ENCODE measurements at places on chromosomes 4 and X.

DNA sequence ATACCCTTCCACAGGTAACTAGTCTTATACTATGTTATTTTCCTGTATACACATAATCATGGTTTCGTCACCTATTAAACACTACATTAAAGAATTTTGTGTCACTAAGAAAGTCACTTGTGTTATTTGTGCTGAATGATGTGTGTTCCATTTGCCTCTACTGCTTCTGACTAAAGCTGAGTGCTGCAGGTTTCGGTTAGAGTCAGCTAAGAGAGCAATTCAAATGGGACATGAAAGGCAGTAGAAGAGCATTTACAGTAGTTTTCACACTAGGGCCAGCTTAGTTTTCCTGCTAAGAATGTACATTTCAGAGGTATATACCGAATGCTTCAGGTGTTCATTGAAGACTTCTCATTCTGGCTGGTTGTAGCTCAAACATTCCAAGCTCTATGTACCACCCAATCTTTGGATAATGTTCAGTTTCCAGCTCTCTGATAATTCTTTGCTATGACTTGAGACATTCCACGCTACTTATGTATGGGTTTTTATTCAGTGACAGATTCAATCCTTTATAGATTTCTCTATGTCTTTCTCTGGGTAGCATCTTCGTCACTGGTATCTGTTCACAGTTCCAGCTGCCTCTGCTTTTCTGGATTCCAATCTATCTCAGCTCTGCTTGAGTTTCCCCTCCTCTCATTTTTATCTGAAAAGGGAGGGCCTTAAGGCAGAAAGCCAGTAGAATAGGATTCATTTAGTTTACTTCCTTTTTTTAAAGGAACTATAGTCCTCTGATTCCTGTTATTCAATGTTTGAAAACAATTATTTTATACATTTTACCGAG lies 164.4 kb downstream of the CXXC4 start:
- no peak for DNase-seq

- DNase-seq: no peak
Observed at GRCh38 chrX:87941841-87942240, 424.2 kb downstream of the KLHL4 start.

GRCh38 chr4:105807496-105807895 lies 87.8 kb upstream of the NPNT start:
- DNase-seq: no peak

- peak; percentile 17 for DNase-seq
Observed at GRCh38 chr4:180059216-180059881, 2183.9 kb upstream of the TENM3 start.

DNA sequence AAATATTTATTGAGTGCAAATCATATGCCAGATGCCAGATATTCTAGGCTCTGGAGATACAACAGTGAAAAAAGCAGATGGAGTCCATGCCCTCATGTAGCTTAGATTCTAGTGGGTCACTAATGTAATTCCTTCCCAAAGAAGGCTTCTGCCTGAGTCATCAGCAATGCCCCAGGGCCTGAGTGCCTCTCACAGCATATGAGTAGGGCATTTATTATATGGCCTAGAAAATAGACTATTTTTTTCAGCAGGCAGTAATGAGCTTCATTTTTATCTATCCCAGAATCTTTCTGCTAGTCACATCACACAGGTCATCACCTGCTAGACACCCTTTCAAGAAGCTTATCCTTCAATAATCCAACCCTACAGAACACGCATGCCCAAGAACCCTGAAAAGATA lies 22.3 kb downstream of the TMEM31 start:
- no peak for DNase-seq

DNA sequence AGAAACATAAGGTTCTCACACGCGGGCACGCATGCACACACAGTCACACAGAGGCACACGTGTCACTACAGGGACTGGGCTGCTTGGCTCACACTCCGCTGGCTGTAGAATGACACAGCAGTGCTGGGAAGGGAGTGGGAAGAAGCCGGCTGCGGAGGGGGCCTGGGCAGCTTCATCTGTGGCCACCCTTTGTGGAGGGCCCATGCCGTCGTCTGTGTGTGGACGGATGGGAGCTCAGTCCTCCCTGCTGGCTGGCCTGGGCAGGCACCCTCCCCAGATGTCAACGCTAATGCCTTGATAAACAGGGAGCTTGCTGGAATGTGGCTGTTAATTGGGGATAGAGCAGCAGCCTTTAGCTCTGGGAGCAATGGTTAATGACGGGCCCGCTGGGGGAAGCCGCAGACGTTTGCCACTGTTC lies 621.1 kb downstream of the BCOR start:
- no peak for DNase-seq

DNA sequence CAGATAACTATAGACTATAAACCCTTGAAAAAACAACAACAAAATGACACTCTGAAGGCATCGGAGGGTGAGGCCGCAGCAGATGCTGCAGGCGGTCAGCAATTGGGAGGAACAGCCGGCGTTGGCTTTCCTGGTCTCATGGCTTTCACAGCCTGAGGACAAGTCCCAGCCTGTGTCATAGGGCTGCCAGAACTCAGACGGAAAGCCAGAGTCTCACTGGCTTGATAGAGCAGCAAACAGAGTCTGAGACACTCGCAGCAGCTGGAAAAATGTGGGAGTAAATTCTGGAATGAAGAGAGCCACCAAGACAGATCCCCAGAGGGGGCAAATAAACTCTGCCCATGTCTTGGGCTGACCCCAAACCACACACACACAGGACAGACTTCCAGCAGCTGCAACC lies 86.3 kb downstream of the PPP2R2C start:
- no peak for DNase-seq

DNA sequence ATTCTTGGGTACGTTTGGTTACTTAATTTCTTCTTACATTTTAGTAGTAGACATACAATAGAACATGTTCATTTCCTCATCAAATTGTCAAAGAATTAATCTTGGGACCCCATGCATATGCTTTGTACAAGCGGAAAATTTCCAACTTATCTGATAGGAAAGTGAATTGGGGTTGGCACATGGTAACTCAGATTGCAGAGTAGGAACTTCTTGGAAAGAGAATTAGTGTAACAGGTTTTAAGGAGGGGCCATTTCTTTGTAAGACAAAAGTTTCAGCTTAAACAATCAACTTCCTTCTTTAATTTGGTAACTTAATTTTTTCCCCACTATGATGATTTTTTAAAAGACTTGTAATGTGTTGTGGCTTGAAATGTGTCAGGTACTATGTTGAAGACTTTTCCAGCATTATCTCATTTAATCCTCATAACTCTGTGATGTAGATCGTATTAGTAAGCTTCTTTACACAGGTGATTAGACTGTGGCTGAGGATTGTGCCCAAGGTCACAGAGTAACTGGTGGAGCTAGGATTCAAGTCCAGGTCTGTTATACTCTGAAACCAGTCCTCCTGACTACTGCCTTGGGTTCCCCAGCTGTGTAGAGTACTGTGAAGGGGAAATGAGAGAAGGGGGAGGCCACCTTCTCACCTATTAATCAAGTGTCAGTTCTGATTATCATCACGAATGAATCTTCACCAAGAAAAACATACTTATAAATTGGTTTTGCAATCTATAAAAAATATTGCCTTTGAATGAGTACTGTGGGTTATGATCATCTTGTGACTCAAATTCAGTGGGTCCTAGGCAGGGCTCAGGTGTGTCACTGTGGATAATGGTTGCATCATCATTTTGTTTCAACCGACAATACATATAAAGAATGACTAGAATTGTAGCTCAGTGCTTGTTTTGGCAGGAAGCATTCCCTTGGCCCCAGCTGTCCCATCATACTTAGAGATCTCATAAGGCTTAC lies 4.3 kb downstream of the GK start:
- DNase-seq: no peak

- DNase-seq: no peak
Observed at GRCh38 chrX:10759141-10759799, 138.9 kb upstream of the MID1 start.

GRCh38 chr4:146486565-146486964 lies 35.2 kb downstream of the SLC10A7 start:
- DNase-seq: no peak

GRCh38 chr4:94262163-94263016 lies 54.7 kb downstream of the SMARCAD1 start:
- no peak for DNase-seq

DNA sequence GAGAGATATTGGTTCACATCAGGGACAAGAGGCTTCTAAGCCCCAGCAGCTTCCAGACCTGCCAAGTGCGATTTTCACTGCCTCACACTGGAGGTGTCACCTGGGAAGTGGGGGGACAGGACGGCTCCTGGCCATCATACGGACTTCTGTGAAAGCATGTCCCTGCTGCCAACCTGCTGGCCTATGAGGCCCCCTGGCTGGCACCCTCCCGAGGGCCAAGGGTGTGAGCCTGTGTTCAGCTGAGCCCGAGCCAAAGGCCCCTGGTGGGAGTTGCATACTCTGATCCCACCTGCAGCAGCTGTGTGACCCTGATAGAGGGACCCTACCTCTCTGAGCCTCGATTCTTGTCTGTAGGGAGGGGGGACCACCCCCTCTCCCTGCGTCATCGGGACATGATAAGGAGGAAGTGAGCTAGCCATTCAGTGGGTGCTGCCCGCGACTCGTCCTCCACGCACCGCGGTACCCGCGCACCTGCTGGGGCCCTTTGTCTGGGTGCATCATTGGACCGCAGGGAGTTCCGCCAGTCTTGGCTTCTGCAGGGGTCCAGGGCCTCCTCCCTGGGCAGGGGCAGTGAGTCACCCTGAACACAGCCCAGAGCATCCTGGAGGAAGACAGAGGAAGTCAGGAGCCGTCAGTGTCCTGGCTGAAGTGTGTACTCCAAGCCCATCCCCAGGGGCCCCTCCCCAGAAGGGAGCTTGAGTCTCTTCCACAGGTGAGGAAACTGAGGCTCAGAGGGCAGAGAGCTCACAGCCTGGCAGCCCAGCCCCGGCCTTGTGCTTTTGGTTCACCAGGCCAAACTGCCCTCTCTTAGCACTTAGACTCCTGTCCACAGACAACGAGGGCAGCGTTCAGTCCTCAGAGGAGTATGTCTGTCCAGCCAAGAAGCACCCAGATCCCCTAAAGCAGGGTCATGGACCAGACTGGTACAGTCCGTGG lies 24.1 kb downstream of the C4orf50 start:
- DNase-seq: no peak

GRCh38 chr4:124262211-124263179 lies 450.0 kb downstream of the ANKRD50 start:
- peak; percentile 61 for DNase-seq

GRCh38 chr4:8719421-8719820 lies 126.9 kb downstream of the CPZ start:
- no peak for DNase-seq

GRCh38 chr4:93267747-93268146 lies 560.8 kb upstream of the ATOH1 start:
- no peak for DNase-seq

GRCh38 chr4:88734403-88734949 lies 36.8 kb upstream of the NAP1L5 start:
- no peak for DNase-seq

DNA sequence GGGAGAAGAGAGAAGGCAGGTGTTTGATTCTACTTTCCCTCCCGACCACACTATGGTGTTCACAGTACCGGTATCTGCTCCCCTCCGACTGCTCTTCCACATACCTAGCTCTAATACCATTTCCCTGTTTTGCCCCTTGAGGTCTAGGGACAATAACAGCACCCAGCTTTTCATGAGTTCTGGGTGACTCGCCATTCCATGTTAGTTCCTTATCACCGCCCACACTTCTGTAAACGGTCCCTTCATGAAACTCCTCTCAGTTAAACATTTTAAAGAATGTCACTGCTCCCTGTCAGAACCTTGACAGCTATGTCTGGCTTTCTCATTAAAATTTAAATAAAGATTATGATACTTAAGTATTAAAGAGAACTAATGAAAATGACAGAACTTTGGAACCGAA lies 136.7 kb downstream of the ADAMTS3 start:
- no peak for DNase-seq

DNA sequence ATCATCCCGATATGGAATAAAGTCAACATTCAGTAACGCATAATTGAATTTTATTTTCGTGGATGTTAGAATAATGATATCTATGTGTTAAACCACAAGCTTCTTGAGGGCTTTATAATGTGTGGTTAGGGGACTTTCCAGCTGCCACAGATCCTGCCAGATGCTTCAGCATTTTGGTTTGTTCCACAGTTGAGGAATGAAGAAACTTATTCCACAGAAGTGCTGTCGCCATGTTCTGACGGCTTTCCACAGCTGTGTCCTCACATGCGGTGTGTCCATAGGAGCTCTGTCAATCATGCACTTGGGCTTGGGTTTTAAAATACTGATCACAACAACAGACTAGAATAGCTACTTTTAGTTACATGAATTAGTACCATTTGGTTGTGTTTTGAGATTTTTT lies 411.9 kb downstream of the TRIML1 start:
- no peak for DNase-seq

DNA sequence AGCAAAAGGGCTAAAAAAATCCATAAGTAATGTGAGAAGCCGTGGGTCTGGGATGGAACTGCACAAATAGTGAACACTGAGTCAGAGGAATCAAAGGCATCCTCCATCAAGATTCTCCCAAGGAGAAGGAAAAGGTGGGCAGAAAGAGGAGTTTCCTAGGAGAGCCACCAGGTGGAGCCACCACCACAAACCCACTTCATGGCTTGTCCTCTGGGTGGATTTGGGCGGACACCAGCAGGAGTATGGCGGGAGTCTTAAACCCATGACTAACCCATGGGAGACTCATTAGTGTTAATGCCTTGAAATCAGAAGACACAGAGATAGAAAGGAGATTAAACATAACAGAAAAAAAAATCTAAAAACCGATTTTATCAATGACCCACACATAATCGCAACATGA lies 147.7 kb downstream of the SH3KBP1 start:
- DNase-seq: no peak

DNA sequence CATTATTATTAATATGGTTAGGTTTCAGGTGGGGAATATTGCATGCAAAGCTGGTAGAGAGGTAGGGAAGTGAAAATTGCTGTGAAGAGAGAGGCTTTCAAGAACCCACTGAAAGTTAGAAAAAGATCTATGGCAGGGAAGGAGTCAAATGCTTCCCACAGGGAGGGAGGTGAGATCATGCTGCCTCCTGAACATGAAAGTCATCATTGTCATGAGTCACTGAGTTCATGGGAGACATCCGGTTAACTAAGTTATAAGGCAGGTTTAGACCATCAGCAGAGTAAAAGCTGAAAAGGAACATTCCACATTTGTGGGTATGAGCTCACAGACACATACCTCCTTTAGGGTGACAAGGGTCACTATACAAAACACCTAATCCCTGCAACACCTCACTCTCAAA lies 16.2 kb downstream of the GATB start:
- DNase-seq: no peak

DNA sequence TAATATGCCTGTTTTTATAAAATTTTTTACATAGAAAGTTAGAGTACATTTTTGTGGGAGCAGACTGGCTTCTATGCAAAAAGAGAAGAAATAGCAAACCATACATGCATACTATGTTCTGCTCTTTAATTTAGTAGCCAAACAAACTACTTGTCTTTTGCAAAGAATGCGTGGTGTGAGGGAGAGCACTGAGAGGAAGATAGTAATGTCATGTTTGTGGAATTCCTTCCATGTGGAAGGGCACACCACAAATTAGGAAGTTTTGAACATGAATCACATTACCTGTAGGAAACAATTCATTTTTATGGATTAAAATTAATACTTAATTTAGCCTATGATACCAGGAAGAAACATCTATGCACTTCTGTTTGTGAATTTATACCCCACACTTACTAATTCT lies 1529.1 kb upstream of the ADGRL3 start:
- DNase-seq: no peak

- DNase-seq: no peak
Observed at GRCh38 chr4:94131212-94131611, 76.5 kb upstream of the SMARCAD1 start.

GRCh38 chr4:78345237-78345636 lies 206.3 kb upstream of the ANXA3 start:
- no peak for DNase-seq

GRCh38 chrX:29477878-29478277 lies 737.5 kb upstream of the MAGEB2 start:
- DNase-seq: no peak

GRCh38 chr4:138190452-138190858 lies 51.7 kb downstream of the SLC7A11 start:
- no peak for DNase-seq
